Stimulated activated CD4-positive, alpha-beta T cell treated with anti-CD3 and anti-CD28 coated beads, Interleukin-4, amount 100 ng/mL, for 48 hours (primary cell): ENCODE measurements at places on chromosomes 6 and 20.

DNA sequence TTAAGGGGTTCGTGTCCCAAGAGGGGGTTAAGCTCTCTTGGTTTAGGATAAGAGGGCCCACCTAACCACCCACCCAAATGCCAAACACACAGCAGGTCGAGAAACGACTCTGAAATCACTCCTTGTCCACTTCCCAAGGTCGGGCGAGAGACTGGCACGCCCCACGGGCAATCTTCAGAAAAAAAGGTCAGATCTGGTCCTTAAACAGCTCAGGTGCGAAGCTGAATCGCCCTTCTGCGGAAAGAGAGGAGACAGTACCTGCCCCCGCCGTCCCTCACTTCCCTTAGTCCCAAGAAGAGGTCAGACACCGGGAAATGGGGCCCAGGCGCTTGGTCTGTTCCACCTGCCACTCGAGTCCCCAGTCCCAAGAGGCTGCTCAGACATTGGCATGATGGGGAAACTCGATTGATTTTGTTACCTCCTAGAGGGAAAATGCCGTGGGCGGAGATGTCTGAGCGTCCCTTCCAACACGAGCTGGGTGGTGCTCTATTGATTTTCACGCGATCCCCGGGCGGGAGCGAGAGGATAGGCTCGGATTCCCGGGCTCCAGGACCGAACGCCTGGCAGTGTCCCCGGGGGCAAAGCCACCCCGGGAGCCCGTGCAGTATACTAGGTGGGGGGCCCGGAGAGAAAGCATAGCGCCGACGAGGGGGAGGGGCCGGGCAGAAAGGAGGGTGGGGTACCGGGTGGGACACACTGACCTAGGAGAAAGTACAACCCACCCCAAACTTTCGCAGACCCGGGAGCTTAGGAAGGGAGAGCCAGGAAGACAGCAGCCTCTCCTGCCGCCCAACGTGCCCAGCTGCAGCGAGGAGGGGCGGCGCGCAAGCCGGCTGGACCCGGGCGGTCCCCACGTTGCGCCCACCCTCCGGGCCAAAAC lies 1.1 kb upstream of the SAMD5 start:
- DNase-seq, result no peak

GRCh38 chr6:100721256-100721655 lies 159.9 kb downstream of the ASCC3 start:
- no peak for DNase-seq

GRCh38 chr6:106628658-106629102 lies 618 bp downstream of the RTN4IP1 start:
- no peak for DNase-seq

DNA sequence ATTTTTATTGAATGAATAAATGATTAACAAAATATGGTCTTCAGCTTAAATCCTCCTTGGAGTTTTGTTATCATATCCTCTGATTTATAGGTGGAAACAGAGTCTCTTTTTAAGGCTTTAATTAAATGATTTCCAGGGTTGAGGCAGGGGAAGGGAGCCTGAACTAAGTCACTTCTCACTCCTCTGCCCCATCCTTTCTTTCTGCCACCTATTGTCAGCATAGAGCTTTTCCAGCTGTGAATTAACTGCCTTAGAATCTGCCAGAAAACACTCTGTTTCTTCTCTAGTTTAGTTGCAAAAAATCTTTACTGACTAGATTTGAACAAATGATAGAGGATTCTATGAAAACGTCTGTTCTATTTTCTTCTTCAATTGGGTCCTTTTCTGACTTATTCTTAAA lies 9.8 kb downstream of the OGFRL1 start:
- DNase-seq, result no peak

GRCh38 chr6:98925831-98926230 lies 21.9 kb downstream of the FBXL4 start:
- no peak for DNase-seq

DNA sequence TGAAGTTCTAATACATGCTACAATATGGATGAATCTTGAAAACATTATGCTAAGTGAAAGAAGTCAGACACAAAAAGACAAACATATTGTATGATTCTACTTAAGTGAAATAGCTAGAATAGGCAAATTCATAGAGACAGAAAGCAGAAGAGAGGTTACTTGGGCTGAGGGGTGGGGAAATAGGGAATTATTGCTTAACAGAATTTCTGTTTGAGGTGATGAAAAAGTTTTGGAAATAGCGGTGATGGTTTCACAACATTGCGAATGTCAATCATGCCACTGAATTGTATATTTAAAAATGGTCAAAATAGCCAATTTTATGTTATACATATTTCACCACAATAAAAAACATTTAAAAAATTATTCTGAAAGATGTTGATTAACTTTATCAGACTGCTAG lies 6.1 kb downstream of the SLC26A8 start:
- no peak for DNase-seq

DNA sequence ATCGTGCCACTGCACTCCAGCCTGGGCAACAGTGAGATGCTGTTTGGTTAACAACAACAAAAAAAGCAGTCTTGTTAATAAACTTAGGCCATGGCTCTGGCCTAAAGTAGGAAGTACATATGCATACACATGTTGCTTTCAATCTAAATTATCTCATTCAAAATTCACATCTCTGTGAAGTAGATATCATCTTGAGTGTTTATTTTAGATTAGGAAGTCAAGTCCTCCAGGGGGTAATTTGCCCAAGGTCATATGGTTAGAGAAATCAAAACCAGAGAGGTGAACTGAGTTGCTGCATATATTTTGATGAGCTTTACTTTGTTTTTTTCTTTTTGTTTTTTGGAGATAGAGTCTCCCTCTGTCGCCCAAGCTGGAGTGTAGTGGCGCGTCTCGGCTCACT lies 52.8 kb downstream of the B4GALT5 start:
- no peak for DNase-seq

- DNase-seq, result no peak
Measured at GRCh38 chr6:134258849-134259306, 59.0 kb downstream of the SGK1 start.

GRCh38 chr20:32574296-32575226 lies 10.6 kb downstream of the NOL4L start:
- DNase-seq, result no peak

GRCh38 chr6:137277971-137278637 lies 58.9 kb upstream of the IFNGR1 start:
- DNase-seq, result no peak

- no peak for DNase-seq
Measured at GRCh38 chr6:137001299-137001976, 43.3 kb downstream of the IL20RA start.

DNA sequence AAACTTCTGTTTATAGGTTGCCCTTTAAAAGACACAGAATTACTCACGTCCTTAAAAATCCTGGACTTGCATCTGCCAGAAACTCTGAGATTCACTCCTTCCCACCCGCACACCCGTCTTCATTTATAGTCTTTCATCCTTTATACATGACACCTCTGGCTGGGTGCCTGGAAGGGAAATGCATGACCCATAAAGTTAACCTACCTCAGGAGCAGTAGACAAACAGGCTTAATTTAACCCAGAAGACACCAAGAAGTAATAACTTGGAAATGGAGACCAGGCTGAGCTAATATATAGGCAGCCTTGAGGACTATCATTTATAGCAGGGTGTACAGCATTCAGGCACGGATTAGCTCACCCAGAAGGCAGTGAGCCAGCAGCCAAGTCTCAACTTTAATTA lies 429.0 kb upstream of the NRSN1 start:
- DNase-seq, result no peak

DNA sequence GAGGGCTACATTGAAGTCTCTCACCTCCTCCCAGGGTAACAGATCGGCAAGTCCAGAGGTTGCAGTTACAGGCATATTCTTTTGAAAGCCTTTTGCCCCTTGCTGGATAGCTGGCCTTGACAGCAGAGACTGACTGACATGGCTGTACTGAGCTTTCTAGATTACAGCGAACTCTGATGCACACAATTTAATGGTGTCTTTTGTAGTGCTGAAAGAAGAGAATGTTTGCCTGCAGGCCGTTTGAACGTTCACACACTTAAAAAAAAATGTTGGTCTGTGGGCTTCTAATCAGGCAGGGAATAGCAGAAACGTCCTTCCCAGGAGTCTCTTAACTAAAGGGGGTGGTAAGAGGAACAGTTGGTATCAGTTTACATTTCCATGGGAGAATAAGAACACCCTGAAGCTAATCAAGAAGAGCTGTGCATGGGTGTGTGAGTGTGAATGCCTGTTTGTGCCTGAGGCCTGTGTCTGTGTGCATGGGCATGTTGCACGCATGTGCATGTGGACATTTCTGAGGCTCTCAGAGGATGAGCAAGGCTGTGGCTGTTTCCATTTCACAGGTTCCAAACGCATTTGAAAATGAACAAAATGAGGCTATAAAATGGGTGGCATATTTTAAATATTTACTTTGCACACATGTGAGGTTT lies 213.9 kb upstream of the SSTR4 start:
- no peak for DNase-seq

DNA sequence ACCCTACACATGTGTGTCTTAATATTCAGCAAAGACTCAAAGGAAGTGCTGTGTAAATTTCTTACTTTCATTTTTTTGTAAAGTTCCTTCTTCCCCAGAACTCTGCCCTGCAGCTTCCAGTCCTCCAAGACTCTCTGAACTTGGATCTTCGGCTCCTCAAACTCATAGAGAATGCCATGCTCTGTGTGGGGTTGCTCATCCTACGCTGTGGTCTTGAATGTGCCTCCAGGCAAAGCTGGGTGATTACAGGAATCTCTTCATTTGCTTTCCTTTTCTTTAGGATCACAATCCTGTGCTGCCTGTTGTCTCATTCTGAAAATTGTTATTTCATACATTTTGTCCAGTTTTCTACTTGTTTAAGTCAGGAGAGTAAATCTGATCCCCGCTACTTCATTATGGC lies 14.5 kb upstream of the CDC5L start:
- DNase-seq, result no peak

DNA sequence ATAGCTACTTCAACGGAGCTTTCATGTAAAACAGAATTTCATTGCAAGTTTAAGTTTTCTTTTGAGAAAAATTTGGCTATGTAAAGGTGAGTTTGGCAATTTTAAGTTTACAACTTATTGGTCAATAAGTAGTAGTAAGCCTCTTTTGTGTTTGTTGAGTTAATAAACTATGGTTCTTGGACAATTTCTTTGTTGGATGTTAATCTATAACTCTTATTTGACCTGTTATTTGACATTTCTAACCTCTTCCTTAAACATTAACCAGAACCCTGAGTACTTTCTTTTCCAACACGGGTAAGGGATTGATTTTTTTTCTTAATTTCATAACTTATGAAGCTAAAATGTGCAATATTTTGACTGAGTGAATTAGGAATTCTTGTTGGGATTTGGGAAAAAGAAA lies 354.4 kb downstream of the PRKN start:
- DNase-seq, result no peak
